ENCODE measurements at places on chromosomes 6 and 20. TPM values are rescaled to one million over a fixed set of nuclear protein-coding genes. Genes with fewer than 3 reads are reported as not detected.

GRCh38 chr20:62661647-62662046 lies 19.3 kb downstream of the SLCO4A1 start:
- no peak for DNase-seq

GRCh38 chr6:16282370-16282769 lies 44.0 kb downstream of the GMPR start:
- no peak for DNase-seq

DNA sequence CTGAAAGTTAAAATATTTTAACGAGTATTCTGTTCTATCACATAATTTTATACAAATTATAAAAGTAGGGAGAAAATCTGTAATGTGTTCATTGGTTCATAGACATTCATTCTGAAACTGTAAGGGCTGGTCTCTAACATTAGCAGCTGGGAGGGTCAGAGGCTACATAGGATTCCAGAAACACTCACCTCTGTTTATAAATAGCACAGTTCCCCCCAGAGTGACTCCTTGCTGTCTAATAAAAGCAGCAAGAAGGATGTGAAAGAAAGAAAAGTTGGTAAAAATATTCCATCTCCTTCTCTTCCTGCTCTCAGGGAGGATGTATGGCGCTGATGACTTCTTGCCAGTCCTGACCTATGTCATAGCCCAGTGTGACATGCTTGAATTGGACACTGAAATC lies 25.3 kb upstream of the NAA20 start:
- no peak for DNase-seq

DNA sequence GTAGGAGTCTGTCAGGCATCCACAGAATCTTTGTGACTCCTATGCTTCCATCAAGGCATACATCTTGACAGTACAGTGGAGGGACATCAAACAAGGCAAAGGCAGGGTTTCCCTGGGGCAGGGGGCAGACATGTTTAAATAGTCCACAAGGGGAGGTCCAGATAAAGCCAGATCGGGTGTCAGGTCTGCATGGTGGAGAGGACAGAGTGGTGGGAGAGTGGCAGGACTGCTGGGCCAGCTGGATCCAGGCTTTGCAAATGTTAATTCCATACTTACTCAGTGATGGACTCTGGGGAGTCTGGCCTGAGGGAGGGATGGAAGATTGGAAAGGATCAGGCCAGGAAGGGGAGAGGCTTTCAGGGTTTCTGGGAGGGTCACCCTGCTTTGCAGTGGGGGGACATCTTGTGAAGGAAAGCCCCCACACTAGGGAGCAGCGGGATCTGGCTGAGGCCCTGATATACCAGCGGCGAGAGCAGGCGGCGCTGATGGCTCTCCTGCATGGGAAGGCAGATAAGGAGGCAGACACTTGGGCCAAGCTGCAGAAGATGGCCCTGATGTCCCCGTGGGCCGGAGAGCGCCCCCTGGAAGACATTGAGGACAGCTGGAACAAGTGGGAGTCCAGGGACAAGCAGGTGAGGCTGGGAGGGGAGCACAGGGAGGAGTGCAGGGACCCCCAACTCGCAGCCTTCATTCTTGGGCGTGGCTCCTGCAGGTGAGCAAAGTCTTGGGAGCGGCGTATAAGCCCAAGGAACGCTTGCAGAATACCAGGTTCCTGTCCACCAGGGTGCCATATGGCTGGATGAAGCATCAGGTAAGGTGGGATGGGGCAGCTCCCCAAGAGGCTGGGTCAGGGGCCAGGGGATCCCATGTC lies 44.6 kb downstream of the SUN5 start:
- DNase-seq = no peak

Gene ZNF76
- 52.2 TPM for total RNA-seq

Gene SYTL3
- 246 TPM for total RNA-seq
